ENCODE measurements at places on chromosomes 7 and 10.

DNA sequence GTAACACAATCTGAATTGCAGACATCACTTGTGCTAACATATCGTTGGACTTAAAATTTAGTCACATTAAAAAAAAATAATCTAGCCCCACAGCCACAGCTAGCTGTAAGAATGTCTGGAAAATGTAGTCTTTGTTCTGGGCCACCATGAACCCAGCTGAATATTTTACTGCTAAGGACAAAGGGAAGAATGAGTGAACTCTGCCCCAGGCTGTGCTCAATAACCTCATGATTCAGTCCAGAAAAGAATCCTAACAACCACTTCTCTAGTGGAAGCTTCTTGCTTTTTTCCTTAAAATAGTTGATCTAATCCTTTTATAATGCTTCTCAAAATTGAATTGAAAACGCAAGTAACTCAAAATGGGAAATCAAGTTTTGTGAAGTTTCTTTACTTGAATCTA, 25.6 kb upstream of the SOSTDC1 start:
- no peak for DNase-seq

- no peak for DNase-seq
Observed at GRCh38 chr10:118775478-118775877, 20.7 kb upstream of the CACUL1 start.

DNA sequence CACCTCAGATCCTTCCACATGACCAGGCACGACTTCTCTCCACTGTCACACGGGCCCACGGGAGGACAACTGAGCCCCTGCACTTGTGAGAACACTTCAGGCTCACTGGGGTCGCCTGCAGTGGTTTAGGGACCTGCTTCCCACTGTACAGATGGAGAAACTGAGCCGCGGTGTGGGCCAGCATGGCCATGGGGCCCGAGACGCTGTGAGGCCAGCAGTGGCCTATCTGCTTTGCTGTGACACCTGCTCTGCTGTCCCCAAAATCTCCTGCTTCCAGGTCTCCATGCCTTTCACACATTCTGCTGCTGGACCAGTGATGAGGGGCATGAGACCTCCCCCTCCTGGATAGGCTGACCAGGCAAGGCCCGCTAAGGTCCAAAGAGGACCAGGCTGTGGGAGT, 75.8 kb upstream of the PAX2 start:
- DNase-seq: no peak

- peak; percentile 9 for DNase-seq
Observed at GRCh38 chr7:84792231-84792893, 394.5 kb downstream of the SEMA3D start.

- DNase-seq: no peak
Observed at GRCh38 chr10:95478935-95479334, 82.2 kb downstream of the SORBS1 start.

DNA sequence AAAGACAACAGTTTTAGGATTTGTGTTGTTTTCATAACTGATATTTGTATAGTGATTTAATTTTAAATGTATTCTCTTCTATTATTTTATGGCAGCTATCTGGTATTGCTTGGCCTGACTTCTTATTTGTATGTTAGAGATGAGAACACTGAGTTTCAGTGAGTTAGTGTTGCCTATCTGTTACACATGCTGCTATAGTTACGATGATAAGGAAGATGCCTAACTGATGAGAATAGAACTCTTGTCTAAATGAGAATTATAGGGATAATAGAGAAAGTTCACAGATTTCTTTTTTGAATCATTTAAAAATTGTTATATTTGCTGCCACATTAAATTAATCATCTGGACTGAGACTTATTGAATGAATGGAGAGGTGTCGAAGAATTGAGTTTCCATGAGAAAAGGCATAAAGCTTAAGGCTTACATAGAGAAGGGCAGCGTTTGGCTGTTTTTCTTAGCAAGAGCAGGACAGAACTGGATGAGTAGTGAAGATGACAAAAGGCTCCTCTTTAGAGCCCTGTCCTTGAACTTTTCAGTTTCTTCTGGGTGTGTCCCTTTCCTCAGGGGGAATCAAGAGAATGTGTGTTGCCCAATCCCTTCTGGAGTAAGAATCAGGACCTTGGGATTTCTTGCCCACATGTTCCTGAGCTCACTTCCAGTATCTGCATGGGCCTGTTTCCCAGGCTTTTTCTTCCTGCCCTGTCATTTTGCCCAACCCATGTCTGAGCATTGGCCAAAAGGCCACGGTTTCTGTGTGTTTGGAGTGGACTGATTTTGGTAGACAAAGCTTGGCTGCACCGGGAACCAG, 195.6 kb upstream of the CSTF2T start:
- DNase-seq: peak; percentile 98

DNA sequence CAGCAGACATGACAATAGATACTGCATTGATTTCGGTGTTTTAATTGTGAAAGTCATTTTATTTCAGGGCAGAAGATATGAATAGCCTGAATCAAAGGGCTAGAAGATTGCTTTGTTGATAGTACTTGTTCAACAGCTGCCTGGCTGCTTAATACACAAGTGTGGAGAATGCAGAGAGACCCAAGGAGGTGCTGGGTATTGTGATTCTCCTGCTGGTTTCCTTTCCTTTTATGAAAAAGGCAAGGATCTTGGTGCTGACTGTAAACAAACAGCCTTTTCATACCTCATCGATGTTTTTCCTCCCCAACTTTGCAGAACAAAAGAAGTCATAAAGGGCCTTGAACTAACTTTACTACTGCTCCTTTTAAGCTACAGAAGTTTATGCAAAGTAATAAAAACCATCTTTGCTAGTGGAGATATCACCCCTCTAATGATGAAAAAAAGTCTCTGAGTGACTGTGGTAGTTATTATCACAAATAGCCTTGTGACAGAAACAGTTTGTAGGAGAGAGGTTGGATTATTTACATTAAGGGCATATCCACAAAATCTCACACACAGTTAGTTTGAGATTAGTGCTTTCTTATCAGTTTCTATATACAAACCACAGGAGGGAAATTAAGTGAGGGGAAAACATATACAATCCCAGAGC, 800.0 kb downstream of the LRMDA start:
- DNase-seq: no peak

DNA sequence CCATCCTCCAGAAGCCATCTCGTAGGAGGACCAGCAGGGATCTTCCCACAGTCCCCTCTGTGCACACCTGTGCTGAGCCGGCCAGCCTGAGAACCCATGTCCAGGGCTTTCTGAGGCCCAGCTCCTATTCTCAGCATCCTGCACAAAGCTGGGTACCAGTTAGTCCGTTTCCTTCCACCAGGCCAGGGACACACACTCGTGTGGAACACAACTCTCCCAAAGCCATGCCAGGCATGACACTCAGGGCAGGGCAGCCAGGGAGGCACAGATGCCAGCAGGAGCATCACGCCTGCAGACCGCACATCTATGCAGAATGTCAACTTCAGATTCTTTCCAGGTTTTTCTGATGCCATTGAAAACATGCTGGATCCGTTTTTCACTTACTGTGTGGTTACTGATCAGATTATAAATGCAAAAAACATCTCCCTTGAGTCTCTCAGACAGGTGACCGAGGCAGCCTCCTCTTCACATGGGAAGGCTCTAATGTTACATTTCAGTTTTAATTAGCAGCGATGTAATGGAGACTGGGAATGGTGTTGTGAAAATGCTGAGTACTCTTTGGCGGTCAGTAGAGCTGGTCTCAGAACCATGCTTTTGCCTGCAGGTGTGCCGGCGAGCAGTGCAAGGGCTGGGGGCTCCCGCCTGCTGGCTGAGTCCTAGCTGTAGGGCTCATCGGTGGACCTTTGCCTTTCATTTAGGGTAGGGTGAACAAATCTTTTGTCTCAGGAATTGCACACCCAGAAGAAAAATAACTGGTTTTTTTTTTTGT, 3.3 kb upstream of the SUN1 start:
- no peak for DNase-seq

DNA sequence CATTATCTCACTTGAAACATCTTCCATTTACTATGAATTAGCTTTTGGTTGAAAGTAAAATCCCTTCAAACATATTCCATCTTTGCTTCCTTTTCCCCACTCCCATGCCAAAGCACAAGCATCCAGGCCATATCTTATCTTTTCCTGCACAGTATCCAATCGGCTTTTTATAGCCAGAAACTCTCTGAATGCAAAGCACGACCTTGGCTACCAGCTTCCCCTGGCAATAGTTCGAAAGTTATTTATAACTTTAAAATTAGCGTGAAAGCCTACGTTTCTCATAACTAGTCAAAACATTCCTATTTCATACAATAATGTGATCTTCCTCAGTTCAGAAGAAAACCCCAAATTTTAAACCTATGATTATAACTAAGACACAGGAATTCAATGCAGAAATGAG, 440 bp downstream of the CTNNA3 start:
- DNase-seq: no peak

DNA sequence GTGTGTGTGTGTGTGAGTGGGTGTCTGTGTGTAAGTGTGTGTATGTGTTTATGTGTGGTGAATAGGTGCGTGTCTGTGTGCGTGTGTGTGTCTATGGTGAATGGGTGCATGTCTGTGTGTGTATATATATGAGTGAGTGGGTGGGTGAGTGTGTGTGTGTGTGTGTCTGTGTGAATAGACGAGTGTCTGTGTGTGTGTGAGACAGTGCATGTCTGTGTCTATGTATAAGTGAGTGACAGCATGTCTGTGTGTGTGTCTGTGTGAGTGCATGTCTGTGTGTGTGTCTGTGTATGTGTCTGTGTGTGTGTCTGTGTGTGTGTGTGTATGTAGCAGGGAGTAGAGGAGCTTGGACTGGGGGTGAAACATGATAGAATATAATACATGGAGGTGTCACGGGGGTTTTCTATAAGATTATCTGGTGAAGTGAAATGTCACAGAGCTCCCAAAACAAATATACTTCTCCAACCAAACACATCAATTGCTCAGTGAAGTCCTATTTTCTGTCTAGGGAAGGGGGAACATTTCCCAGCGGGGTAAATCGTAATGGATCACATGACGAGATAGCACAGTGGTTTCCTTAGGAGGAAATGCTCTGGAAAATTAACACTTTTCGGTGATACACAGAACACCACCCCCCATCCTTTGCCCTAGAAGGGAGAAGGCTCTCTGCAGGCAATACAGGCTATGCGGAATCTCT, 723.3 kb upstream of the CELF2 start:
- DNase-seq: no peak

DNA sequence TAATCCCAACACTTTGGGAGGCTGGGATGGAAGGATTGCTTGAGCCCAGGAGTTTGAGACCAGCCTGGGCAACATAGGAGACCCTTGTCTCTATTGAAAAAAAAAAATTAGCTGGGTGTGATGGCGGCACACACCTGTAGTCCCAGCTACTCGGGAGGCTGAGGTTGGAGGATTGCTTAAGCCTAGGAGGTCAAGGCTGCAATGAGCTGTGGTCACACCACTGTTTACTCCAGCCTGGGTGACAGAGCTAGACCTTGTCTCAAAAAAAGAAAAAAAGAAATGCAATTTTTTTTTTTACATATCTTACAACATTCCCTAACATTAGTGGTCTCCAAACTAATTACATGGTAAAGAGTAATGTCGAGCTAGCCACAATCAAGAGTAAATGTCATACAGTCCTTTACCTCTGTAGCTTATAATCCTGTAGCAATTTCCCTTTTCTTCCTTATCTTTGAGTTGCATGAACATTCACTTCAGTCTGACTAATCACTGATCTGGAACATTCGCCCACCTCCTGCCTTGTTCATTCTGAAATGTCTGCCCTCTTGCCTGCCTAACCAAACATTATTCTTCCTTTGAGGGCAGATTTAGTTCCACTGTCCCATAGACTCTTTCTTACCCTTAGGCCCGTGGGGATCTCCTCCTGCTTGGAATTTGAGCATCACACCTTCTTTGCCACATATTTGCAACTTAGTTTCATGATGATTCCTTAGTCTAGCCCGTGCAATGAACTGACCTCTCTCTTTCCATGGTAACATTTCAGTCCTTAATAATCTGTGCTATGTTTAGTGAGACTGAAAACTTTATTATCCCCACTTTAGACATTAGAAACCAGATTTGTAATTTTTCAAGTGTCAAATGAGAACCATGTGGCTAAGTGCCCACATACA, 4.8 kb upstream of the VCL start:
- DNase-seq: no peak

DNA sequence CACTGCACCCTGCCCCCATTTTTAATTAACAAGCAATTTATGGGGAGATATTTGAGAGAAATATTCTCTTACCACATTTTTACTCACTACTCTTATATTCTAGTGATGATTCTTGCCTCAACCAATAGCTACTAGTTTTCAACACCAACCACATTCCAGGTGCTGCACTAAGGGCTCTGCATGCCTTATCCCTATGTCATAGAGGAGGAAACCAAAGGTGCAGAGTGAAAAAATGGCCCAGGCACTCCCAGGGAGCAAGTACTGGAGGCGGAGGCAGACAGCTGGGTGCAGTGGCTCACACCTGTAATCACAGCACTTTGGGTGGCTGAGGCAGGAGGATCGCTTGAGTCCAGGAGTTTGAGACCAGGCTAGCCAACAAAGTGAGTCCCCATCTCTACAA, 35.5 kb upstream of the TPST1 start:
- DNase-seq: no peak

DNA sequence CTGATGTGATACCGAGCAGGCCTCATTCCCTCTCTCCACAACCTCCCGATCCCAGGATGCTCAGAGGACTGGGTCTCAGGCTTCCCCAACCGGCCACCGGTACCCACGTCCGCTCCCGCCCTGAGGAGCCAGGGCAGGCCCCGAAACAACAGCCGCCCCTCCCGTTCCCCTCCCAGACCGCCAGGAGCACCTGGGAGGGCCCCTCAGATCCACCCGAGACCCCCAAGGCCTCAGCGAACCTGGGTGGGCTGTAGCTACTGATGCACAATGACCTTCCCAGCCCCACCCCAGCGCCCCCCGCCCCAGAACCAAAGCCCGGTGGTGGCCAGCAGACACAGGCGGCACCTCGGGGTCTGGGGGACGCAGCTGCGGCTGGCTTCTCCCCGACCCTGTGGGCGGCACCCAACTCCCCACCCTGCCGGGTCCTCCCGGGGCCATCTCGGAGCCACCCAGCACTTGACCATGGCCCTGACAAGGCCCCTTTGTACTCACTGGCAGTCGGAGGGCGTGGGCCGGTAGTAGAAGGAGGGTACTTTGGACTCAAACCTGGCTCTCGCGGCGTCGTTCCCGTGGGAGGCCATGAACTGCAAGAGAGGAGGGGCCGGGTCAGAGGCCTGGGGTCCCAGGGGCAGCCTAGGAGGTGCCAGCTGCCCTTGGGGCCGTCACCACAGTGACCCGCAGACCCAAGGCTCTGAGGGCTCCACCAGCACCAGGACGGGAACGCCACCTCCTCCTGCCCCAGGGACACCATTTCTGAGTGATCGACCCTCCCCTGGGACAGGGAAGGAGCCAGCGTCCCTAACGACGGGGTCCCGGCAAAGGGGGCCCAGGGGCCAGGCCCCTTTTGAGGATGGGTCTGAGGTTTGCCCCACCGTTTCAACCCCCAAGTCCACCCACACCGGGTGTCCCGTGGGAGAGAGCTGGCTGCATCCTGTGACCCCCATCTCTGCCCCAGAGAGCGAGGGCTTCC, 28.1 kb downstream of the ADAP1 start:
- no peak for DNase-seq

DNA sequence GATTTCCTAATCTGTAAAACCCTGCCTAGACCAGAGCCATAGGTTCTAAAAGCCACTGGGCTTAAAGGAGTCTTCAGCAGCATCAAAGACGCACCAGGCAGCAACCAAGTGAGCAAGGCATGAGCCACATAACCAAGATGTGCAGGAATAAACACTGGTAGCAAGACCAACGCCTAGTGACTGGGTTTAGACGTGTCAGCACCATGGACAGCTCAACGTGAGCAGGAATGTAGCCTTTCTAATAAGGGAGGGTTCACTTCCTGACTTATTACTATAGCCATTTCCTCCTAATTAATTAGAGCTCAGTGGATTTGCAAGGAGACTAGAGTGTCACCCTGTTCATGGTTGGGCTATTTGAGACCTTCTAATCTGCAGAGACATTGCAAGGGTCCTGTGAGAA, 223.7 kb downstream of the LHFPL3 start:
- DNase-seq: peak; percentile 0

GRCh38 chr10:58291538-58292174, 22.7 kb downstream of the CISD1 start:
- peak; percentile 62 for DNase-seq

Data from AG10803 (cell line).